Stimulated activated CD4-positive, alpha-beta T cell treated with anti-CD3 and anti-CD28 coated beads, Interleukin-4, amount 100 ng/mL, for 4 hours (primary cell): ENCODE measurements at places on chromosomes 7 and 10.

GRCh38 chr10:93746844-93747284 is 10.9 kb upstream of the LGI1 start:
- DNase-seq, result no peak

DNA sequence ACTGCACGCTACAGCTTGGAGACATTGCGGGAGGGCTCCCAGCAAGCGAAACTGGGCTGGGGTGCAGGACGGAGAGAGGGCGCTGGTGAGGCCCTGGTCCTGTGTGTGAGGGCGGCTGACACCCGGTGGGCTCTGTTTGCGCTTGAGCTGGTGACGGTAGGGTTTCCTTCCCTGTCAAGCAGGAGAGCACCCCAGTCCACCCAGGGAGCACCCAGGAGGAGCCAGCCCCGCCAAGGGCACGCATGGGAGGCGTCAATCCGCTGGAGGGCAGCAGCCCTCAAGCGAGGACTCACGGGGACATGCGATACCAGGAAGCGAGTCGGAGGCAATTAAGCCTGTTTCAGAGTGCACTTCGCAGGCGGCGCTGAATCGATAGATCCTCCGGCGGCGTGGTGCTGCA is 109.4 kb downstream of the MAD1L1 start:
- no peak for DNase-seq

- DNase-seq, result no peak
Measured at GRCh38 chr7:22586786-22587140, 86.8 kb upstream of the STEAP1B start.

GRCh38 chr10:31319602-31320549 is 860 bp downstream of the ZEB1 start:
- peak; percentile 56 for DNase-seq

DNA sequence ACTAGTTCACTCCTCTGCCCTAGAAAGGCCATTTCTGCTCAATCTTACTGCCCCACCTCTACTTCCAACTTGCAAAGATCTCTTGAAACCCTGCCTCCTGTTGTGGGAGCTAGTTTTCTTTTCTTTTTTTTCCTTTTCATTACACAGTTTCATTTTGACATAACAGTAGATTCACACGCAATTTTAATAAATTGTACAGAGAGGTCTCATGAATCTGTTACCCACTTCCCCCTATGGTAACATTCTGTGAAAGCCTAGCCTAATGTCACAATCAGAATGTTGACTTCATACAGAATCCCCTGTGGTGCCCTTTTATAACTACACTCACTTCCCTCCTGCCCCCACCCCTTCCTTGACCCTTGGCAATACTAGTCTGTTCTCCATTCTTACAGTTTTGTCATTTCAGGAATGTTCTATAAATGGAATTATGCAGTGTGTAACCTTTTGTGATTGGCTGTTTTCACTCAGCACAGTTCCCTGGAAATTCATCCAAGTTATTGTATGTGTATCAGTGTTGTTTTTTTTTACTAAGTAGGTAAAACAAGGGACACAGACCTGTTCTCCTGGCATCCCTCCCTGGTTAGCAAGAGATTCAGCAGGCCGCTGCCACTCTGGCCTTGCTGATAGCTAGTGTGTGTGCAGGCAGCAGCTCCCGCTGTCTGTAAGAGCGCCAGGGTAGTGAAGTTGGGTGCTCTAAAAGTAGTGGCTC is 21.5 kb downstream of the CHST3 start:
- no peak for DNase-seq

- DNase-seq, result no peak
Measured at GRCh38 chr7:123782071-123782798, 33.4 kb upstream of the WASL start.

- no peak for DNase-seq
Measured at GRCh38 chr10:44864051-44864450, 47.1 kb upstream of the TMEM72 start.

DNA sequence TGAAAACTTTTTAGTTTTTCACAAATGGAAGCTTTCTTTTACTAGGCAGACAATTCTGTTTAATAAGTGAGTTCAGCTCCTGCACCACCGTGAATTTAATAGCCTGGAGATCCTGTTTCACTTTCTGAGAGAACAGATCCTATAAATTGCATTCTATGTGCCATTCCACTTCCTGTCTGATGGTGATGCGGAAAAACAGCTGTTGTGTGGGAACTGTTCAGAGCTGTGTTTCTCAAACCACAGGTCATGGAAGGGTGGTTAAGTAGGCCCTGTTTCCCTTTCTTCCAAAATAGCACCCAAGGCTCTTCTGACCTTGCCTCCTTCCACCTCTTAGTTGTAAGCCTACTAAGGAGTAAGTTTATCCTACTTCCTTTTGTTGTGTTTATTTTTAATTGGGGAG is 97.2 kb upstream of the DKK1 start:
- DNase-seq, result no peak

DNA sequence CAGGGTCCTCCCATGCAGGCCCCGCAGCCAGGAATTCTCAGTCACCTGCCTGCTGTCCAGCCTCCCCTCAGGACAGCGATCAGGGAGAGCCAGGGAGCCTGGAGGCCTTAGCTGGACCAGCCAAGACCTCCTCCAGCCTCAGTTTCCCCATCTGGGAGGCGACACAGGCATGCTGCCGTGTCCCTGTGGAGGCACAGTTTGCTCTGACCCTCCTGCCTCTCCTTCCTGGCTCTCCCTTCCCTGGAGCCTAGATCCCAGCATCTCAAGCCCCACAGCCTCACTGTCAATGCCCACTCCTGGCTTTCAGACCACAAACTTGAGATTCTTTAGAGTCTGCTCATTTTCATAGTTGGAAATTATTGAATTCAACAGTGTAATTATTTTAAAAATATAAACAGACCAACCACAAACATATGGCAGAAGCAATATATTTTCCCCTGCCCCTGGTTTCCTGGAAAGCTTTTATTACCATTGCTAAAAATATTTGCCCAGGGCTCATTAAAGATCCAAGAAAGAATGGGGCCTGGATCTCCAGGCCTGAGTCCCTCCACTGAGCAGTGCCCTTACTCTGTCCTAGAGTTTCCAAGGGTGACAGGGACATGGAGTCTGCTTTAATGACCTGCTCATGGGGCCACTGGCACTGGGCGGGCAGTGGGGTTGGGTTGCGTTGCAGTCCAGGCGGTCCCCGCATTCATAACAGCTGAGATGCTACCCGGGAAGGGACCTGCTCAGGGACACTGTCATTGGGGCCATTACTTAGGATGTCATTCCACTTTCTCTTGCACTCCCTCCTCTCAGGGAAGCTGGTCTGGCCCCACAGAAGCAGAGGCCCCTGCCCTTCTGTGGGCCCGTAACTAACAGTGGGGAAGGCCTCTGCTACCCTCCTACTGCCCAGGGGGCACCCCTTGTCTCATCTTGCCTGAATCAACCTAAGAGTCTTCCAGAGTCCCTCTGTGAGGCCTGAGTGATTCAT is 81.6 kb upstream of the CHST15 start:
- no peak for DNase-seq

GRCh38 chr10:3900391-3900790 is 115.4 kb upstream of the KLF6 start:
- no peak for DNase-seq

DNA sequence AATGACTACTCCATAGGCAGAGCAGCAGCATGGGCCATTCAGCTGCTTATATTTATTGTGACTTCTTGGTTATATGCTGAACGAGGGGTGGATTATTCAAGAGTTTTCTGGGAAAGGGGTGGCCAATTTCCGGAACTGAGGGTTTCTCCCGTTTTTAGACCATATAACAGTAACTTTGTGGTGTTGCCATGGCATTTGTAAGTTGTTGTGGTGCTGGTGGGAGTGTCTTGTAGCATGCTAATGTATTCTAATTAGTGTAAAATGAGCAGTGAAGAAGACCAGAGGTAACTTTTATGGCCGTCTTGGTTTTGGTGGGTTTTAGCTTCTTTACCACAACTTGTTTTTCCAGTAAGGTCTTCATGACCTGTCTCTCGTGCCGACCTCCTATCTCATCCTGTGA is 139.6 kb downstream of the KLF6 start:
- no peak for DNase-seq

GRCh38 chr7:1754345-1754908 is 84.3 kb downstream of the ELFN1 start:
- DNase-seq, result no peak

DNA sequence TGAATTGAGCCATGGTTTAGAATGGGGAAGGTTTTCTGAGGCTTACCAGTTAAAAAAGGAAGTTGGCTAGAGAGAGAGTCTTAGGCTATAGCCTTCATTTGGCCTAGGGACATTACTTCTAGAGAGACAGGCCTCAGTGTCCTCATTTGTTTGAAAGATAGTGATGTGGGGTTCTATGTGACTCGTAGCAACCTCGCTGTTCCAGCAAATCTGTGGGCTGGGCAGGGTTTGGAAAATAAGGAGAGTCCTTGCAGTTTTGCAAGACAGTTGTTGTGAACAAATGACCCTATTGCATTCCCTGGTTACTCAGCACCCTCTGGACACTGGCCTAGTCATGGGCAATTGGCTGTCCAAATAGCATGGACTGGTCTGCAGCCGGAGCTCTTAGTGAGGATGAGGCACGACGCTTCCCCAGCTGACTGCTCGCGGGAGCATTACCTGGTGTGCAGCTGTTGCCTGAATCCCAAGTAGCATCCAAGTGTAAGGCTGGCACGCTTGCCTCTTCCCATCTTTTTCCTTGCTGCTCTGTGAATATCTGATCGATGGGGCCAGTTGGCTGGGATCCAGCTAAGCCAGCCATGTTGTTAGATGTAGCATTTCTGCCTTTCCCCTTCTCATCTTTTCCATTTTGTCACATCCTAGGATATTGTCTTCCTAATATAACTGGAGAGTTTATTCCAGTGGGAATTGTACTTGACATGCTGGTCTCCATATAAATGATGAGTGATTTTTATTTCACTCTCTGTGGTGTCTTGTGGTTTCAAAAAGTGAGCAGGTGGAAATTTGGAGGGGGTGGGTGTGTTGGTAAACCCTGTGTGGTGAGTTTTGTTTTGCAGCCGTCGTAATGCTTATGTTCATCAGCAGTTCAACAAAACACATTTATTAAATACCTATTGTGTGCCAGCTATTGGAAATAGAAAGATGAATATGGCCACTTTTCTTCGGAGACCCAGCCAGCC is 99.8 kb downstream of the SND1 start:
- no peak for DNase-seq

DNA sequence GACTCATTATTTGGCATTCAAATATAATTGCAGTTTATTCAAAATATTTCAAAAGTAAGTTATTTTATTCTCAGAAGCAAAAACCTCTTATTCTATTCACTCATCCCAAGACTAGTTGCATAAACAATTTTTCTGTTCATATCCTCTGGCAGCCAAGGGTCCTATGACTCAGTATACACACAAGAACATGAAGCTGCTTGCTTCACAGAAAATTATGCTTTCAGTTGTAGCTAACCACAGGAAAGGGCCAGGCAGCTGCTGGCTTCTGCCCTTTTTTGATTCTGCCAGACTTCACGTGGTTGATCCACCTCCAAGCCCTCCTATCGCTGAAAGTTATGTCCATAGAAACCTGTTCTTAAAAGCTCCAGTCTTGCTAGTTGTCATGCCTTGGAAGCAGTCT is 108.8 kb downstream of the ABCA13 start:
- no peak for DNase-seq

- no peak for DNase-seq
Measured at GRCh38 chr10:104767745-104768144, 126.7 kb downstream of the SORCS3 start.

GRCh38 chr10:10589540-10590303 is 427.9 kb upstream of the CELF2 start:
- DNase-seq, result no peak

DNA sequence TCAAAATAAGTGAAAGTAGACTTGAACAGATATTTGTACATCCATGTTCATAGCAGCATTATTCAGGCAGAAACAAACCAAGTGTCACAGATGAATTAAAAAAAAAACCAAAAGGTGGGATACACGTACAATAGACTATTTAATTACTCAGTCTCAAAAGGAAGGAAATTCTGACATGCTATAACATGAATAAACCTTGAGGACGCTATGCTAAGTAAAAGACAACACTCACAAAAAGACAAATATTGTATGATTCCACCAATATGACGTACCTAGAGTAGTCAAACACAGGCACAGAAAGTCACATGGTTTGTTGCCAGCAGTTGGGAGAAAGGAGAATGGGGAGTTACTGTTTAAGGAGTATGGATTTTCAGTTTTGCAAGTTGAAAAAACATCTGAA is 18.0 kb upstream of the CFAP70 start:
- no peak for DNase-seq

GRCh38 chr7:135842446-135843179 is 94.0 kb upstream of the FAM180A start:
- DNase-seq, result no peak

DNA sequence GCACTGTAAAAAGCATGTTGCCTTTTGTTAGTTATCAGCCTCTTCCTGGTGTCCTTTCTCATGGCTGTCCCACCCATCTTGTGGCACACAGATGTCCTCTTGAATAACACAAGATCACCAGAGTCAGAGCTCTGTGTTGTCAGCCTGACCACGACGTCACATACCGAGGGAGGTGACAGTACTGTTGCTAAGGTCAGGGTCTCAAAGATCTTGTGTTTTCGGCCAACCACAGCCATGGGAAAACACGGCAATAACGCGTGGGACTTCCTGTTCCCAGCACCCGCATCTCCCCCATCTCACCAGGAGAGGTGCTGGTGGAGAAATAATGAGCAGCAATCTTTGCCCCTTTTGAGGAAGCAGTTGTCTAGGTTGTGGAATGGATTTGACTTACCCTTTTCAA is 40.4 kb downstream of the NPVF start:
- no peak for DNase-seq

GRCh38 chr7:133036289-133036688 is 45.6 kb downstream of the CHCHD3 start:
- no peak for DNase-seq

- no peak for DNase-seq
Measured at GRCh38 chr10:2201534-2202099, 464.3 kb upstream of the ADARB2 start.

DNA sequence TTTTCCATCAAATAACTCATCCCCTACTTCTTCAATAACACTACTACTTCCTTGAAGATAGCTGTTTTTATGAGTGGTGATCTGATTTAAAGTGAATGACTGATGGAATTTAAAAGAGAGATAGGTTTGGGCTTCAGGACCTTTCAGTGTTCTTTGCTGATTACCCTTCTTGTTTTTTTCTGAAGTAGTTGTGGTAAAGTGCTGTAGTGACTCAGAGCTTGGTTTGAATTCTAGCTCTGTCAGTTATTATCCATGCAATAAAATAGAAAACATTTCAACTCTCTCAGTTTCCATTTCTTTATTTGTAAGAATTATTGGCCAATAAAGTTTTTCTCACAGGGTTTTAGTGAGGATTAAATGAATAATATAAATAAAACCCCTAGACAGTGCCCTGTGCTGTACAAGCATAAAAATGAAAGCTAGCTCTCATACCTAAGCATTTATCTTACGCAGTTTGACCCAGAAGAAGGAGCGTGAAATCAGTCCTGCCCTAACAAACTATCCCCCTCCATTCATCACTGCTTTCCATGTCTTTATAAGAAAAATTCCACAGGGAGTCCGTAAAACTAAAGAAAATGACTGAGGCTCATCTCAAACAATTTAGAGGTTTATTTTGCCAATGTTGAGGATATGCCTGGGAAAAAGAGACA is 25.1 kb upstream of the AKAP9 start:
- DNase-seq, result no peak

- DNase-seq, result no peak
Measured at GRCh38 chr10:19651549-19651948, 164.7 kb upstream of the PLXDC2 start.

- DNase-seq, result no peak
Measured at GRCh38 chr10:76905251-76905650, 732.4 kb downstream of the KCNMA1 start.

- peak; percentile 93 for DNase-seq
Measured at GRCh38 chr7:63925626-63926460, 72.8 kb upstream of the ZNF722 start.
